ENCODE measurements at places on chromosomes 4 and X.

GRCh38 chr4:27016551-27016950, 155.9 kb downstream of the STIM2 start:
- no peak for DNase-seq

- peak; percentile 26 for DNase-seq
Observed at GRCh38 chr4:121072224-121073003, at the start of gene NDNF. Gene NDNF, minus strand, starts transcription at chr4:121072535. Its CDS starts 26,698 bp downstream, at chr4:121045837.

DNA sequence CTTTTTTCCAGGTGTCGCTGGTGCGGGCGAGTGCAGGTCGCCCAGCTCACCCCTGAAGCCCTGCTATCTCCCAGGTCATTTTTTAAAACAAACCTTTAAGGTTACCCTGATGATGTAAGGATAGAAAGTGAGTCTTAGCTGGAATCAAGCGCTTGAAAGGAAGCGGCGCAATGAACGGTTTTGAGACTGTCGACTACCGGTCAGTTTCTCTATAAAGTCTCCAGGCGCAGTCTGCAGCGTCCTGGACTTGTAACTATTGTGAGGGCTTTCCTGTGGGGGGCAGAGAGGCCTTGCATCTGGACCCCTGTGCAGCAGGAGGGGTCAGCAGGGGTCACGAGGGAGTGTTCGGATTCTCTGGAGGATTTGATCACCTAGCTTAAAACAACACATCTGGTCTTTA, 1.6 kb downstream of the KIT start:
- no peak for DNase-seq

GRCh38 chr4:158067646-158068045, 105.2 kb downstream of the GASK1B start:
- DNase-seq, result no peak

- no peak for DNase-seq
Observed at GRCh38 chrX:2609431-2610238, 81.5 kb upstream of the CD99 start.

DNA sequence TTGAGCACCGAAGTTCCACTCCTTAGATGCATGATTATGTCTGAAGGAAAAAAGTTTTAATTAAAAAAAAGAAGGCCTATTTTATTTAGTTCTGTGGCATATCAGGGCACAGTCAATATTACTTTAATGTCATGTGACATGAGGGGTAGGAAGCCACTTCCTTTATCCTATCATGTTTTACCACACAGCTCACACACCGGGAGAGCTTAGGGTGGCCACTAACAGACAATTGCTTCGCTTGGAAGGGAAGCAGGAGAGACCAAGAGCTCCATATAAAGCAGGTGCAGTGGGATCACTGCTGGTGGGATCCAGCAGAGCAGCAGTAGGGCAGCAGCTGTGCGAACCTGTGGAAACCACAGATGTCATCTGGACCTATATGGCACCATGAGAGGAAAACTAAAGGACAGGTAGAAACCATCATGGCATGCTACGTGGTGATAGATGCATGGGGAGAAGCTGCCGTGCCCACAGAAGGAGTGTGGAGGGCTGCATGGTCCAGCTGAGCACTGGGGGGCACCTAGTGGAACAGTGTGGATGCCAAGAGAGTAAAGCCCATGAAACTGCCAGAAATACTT, 52.0 kb downstream of the DTHD1 start:
- DNase-seq, result no peak

DNA sequence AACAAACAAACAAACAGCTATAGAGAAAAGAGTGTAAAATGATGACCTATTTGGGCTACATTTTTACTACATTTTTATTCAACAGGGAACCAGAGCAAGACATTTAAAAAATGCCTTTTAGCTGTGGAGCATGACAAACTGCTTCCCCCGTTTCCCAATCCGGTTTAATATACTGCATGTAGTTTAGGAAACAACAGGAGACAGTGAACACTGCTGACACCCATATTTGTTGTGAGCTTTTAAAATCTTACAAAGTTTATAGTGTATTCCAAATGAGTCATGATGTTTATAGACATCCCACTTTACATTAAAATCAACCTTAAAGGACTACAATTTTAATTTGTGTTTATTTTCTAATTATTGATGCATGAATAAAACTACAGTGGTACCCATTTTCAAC, 1238.3 kb downstream of the TECRL start:
- DNase-seq, result no peak

GRCh38 chr4:153465615-153466080, 512 bp upstream of the TMEM131L start:
- no peak for DNase-seq

- peak; percentile 15 for DNase-seq
Observed at GRCh38 chr4:135249024-135249423, 1047.4 kb upstream of the PABPC4L start.

DNA sequence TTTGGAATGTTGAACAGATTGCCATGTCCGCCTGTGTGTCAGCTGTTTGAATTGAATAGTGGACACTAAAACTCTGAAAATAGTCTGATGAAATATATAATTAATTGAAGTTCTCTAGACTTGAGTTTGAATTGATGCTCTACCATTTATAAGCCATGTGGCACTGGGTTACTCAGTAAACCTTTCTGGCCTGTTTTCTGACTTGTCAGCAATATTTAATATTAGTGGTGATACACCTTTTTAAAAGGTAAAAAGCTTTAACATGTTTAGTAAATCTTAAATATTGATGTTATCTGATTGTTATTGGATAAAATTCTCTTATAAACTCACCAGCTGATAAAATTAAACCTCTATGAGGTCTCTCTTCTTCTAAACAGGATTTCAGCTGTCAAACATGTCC, 695.4 kb upstream of the HS3ST1 start:
- no peak for DNase-seq

GRCh38 chr4:176971576-176972115, 178.9 kb upstream of the VEGFC start:
- DNase-seq, result no peak

GRCh38 chr4:103307453-103308247, 109.5 kb upstream of the CENPE start:
- DNase-seq, result no peak

- no peak for DNase-seq
Observed at GRCh38 chrX:47129899-47130358, 14.6 kb downstream of the NDUFB11 start.

GRCh38 chr4:135192751-135193535, 991.4 kb upstream of the PABPC4L start:
- DNase-seq, result no peak

- DNase-seq, result no peak
Observed at GRCh38 chr4:163447481-163447880, 26.1 kb downstream of the TKTL2 start.

- DNase-seq, result peak; percentile 46
Observed at GRCh38 chr4:101345596-101346350, 1.6 kb downstream of the PPP3CA start.
